ENCODE measurements at places on chromosomes 12 and 14. TPM values are rescaled to one million over a fixed set of nuclear protein-coding genes. Genes with fewer than 3 reads are reported as not detected.

Gene BIN2
- total RNA-seq, result 0.17 TPM

Gene MOAP1
- total RNA-seq, result 13.7 TPM

Gene KRT83
- total RNA-seq, result 7.2 TPM

Gene C12orf42
- not detected for total RNA-seq

Gene FAM181A
- total RNA-seq, result not detected

Gene VWF
- 0.27 TPM for total RNA-seq

Gene KIAA0586
- 9.2 TPM for total RNA-seq
